Stromal cell of bone marrow (primary cell): ENCODE measurements at places on chromosomes 5 and 9.

GRCh38 chr5:74866596-74867162 lies 492 bp upstream of the FAM169A start:
- no peak for DNase-seq

- no peak for DNase-seq
Measured at GRCh38 chr5:78353520-78353919, 6.9 kb upstream of the SCAMP1 start.

- DNase-seq: no peak
Measured at GRCh38 chr9:24824607-24825006, 278.9 kb upstream of the IZUMO3 start.

DNA sequence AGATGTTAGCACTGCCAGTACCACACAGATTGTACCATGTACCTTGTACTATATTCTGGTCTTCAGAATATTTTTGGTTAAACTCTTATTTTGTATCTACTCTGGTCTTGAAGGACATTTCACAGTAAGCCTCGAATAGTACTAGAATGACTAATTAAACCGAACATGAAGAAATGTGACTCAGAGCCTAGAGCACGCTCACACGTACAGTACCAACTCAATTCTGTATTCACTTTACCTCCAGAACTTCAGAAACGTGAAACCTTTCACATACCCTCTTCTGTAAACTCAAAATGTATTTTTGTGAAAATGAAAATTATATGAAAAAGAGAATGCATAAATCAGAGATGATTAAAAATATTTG lies 112.8 kb downstream of the MVB12B start:
- peak; percentile 37 for DNase-seq

- DNase-seq: no peak
Measured at GRCh38 chr9:80797101-80797829, 892.1 kb downstream of the TLE1 start.

- no peak for DNase-seq
Measured at GRCh38 chr5:133912951-133913350, 55.5 kb downstream of the C5orf15 start.

DNA sequence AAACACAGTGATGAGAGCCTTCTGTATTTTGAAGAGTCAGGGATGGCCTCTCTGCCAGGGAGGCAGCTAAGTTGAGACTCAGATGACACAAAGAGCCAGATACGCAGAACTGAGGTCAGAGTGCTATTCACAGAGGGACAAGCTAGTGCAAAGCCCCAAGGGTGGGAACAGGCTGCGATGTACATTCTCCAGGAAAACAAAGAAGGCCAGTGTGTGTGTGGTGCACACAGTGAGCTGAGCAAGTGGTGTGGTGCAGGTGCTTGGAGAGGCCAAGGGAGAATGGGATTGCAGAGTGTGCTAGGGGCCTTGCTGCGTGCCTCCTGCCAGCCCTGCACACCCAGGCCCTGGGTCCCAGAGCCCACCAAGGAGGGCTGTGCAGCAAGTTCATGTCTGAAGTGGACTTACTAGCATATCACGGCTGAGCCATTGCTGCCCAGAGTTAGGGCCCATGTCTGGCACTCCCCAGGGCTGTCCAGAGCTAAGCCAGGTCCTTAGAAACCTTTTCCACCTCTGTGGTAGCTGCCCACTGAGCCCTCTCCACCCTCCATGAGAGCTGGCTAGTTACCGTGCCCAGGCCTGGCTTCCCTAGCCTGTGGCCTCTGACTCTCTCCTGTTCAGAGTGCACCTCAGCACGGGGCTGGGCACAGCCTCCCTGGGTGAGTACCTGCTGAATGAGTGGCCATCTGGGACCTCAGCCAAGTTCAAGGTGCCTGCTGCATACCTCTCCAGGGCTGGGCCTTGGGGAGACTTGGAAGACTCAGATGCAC lies 9.3 kb downstream of the SLC25A48 start:
- DNase-seq: no peak

- no peak for DNase-seq
Measured at GRCh38 chr5:109146591-109146990, 263.2 kb downstream of the PJA2 start.

DNA sequence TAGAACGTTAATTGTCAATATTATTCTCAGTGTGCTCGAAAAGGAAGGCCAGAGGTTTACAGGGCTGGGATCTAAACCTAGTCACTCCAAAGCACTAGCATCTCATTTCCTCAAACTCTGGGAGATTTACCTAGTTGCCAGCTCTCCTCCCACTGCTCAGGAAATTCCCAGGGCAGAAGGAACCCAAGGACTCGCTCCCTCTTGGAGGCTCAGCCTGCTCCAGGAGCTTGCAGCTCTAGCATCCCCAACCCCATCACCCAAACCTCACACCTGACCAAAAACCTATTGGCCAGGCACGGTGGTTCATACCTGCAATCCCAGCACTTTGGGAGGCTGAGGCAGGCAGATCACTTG lies 26.0 kb downstream of the SERINC5 start:
- no peak for DNase-seq

DNA sequence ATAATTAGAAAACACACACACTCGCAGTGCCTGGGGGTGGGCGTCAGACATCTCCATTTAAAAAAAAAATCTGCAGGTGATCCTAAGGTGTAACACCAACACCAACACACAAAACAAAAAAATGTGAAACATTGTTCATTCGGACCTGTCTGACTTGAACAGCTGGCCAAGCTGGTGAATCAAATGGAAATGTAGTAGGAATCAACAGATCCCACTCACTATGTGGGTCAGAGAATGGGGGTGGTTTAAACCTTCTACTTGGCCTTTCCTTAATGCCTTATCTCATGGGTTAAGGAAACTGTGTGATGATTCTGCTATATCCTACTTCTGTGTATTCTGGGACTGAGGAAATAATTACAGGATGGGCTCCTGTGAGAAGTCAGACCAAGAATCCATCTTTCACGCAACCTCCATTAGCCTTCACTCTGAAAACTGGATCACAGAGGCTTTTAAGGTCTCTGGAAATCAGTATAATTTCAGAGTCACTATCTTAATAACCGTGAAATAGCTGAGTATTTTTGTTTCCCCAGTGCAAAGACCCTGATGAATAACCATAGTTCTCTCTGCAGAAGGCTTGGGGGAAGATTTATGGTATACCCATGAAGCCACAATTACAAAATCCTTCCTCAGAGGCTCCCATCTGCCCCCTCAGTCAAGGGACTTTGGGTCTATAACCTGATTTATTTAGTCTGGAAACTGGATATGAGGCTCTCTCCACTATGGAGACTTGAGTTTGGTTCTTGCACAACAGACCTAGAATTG lies 17.2 kb upstream of the MCCC2 start:
- DNase-seq: no peak
